ENCODE measurements at places on chromosomes 1 and 21.

- DNase-seq: no peak
Observed at GRCh38 chr1:205972491-205973168, 29.4 kb upstream of the SLC26A9 start.

DNA sequence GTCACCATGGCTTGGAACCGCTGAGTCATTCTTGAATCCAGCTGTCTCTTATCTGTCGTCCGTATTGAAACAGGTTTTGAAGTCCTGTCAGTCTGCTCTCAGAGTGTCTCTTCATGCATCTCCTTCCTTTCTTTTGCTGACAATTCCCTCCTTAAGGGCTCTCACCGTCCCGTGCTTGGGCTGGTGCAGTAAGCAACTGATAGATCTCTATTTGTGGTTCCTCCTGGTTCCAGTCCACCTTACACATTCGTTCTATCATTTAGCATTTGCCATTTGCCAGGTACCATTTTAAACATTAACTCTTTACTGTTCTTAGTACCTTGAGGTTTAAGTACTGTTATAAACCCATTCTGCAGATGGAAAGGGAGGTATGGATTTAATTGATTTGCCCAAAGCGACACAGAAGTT lies 88.9 kb downstream of the DYRK1A start:
- DNase-seq: no peak

- DNase-seq: no peak
Observed at GRCh38 chr1:183884526-183884925, 79.6 kb downstream of the RGL1 start.

DNA sequence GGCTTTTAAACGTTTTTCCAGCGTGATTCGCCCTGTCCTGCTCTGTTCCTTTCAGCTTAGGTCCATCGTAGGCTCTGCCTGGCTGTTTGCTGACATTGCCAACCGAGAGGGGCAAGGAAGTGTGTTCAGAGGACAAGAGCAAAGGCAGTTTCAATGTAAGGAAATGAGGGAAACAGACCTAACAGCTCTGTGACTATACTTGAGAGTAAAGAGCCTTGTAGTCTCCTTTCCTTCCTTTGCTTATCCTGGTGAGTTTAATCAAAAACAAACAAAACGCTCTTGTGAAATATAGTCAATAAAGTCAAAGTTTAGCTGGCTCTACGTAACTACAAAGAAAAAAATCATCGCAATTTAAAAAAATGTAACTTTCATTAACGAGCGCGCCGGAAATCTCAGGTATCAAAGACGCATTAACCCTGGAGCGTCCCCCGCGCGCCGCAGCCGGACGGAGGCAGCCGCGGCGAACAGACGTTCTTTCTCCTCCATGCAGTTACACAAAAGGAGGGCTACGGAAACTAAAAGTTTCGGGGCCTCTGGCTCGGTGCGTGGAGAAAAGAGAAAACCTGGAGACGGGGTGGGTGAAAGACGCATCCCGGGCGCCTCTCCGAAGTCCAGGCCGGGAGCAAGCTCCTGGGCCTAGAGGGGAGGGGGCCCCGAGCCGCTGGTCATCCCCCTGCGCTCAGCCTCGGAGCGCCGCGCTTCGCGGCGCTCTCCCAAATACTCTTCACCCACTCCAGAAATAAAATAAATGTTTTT lies 617 bp upstream of the ADGRL2 start:
- peak; percentile 69 for DNase-seq

DNA sequence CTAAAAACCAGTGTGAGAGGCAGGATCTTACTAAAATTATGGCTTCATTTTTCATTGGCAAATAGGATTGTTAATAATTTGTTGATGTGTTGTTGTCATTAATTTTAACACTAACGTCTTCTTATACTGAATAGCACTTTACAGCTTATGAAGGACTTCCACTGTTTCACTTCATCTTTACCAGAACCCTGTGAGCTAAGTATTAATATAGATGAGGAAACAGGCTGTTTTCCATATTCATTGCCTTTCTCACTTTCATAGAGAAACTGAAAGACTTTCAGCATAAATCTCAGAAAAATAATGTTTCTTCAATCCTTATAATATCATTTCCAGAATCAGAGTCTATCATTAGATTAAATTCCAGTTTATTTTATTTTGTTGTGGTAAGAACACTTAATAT lies 8.5 kb downstream of the MAP10 start:
- DNase-seq: no peak

DNA sequence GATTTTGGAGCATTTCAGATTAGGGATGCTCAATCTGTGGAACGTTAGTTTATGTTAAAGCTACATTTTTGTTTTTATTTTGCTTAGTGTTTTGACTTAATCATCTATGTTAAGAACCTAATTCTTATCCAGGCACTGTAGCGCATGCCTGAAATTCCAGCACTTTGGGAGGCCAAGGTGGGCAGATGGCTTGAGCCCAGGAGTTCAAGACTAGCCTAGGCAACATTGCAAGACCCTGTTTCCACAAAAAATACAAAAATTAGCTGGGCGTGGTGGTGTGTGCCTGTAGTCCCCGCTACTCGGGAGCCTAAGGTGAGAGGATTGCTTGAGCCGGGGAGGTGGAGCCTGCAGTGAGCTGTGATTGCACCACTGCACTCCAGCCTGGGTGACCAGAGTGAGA lies 23.4 kb downstream of the FNBP1L start:
- no peak for DNase-seq

DNA sequence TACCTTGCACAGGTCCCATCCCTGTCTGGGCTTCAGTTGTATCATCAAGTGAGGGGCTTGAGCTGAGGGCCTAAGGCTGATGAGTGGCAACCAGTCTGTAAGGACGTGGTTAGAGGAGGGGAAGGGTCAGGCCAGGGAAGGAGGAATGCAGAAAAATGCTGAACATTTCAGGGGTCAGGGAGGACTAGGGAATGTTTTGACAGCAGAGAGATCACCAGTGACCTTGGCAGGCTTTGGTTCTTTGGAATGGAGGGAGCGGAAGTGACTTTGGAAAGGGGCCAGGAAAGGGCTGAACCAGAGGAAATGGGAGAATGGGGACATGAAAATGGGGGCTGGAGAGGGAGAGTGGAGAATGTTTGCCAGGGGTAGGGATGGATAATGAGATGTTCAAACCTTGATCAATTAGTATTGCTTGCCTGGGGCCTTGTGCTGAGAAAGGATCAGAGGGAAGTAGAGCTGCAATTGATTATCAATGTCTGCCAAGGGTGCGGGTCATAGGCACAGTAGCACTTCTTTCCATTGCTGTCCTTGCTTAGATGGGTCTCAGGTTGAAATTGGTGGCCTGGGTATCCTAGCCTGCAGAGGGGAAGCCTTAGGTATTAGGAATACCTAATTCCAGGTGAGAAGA lies 7.4 kb downstream of the LDLRAP1 start:
- no peak for DNase-seq

GRCh38 chr1:159916242-159917051 lies 8.9 kb downstream of the TAGLN2 start:
- DNase-seq: peak; percentile 30

GRCh38 chr1:183812686-183813569 lies 8.0 kb downstream of the RGL1 start:
- DNase-seq: no peak

DNA sequence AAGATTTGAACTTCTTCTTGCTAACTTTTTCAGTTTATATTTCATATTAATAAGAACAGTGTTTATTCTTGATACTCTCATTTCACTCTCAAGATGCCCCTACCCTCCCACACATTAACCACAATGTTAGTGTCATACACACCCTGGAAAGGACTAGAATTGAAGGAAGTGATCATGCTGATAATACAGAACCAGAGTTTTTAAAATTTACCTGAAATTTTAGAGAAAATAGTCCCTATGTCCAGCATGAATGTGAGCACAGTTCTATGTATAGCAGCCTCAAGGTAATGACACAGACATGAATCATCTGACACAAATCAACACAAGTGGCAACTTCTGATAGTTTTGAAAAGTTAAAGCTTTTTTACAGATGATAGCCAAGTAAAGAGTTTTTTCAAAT lies 26.0 kb downstream of the RGS1 start:
- no peak for DNase-seq

GRCh38 chr1:236821091-236821627 lies 26.1 kb downstream of the MTR start:
- DNase-seq: no peak

- DNase-seq: no peak
Observed at GRCh38 chr1:41846625-41847405, 71.9 kb downstream of the HIVEP3 start.

DNA sequence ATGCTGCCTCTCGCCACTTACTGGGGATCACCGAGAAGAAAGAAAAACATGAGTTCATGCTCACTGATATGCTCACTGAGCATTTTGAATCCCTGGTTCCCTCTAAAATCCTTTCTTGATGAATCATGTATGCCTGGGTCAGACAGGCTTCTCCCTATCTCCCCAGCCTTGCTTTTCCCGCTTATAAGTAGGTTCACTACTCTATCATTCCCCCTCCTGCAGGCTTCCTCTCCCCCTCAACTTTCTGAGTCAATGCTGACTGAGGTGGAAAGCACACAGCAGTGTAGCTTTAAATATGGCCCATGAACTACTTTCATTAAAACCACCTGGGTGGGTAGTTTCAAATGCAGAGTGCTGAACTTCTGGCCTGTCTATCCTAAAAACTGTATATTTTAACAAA lies 41.7 kb downstream of the FMO4 start:
- no peak for DNase-seq

DNA sequence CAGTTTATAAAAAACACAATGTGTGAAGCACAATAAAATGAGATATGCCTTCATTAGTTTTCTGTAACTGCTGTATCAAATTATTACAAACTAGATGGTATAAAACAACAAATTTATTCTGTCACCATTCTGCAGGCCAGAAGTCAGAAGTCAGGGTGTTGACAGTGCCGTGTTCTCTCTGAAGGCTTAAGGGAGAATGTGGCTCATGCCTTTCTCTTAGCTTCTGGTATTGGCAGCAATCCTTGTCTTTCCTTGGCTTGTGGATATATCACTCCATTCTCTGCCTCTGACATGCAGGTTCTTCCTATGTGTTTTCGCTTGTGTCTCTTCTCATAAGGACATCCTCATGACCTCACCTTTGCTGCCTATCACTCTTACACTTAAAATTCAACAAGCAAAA lies 10.1 kb downstream of the NEK7 start:
- DNase-seq: no peak

GRCh38 chr1:151513626-151514121 lies 2.5 kb downstream of the CGN start:
- no peak for DNase-seq

DNA sequence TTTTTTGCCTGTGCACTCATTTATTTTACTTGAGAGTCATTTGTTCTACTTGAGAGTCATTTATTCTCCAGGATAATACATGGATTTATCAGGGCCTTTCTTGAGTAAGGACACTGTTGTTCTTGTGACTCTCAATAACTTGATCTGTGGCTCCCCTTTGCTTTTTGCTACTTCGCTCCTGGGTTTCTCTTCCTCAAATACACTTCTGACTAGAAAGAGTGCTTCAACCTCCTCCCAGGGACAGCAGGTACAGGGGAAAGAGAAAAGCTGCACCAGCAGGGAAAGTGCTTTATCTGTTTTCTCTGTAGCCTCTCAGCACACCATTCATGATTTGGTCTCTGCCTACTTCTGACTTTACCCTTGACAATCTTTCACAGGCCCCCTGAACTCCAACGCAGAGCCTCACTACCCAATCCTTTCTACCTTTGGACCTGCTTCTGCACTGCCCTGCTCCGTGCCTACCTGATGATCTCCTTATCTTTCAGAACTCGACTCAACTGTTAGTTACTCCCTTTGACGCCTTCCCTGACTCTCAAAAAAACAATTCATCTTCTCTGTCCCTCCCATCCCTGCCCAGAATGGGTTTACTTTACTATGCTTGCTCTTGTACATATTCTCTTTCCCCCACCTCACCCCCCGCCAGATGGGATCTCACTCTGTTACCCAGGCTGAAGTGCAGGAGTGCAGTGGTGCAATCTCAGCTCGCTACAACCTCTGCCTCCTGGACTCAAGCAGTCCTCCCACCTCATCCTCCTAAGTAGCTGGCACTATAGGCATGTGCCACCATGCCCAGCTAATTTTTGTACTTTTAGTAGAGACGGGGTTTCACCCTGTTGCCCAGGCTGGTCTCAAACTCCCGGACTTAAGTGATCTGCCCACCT lies 15.6 kb upstream of the PIGM start:
- no peak for DNase-seq

GRCh38 chr1:67228791-67229190 lies 62.5 kb downstream of the IL23R start:
- DNase-seq: no peak

GRCh38 chr21:36759348-36760083 lies 60.6 kb downstream of the SIM2 start:
- no peak for DNase-seq

DNA sequence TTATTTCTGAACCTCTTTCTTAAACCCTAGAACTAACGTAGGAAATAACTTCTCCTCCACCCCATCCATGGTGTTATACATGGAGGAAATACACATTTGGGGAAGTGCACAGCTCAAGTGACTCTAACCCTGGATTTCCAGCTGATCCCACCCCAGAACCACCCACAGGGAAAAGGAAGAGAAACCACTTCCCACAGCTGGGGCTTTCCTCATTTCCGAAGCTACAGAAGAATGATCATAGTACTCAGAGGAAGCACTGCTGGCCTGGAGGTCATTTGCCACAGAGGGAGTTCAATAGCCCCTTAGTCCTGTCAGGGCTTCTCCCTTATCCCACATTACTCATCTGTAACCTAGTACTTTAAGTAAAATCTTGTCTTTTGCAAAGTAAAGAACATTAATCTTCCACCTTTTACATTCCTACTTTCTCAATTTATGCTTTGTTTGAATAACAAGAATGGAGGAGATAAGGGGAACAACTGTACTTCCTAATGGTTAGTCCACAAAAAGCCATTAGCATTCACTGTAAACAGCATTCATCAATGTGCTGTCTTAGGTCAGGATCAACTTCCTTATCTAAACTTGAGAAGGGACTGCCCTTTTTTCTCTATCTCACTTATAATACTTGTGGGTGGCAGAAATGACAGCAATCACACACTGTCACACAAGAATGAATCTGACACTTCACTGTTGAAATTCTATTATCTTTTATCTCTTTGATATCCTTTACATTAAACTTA lies 63.0 kb upstream of the RGS1 start:
- no peak for DNase-seq

DNA sequence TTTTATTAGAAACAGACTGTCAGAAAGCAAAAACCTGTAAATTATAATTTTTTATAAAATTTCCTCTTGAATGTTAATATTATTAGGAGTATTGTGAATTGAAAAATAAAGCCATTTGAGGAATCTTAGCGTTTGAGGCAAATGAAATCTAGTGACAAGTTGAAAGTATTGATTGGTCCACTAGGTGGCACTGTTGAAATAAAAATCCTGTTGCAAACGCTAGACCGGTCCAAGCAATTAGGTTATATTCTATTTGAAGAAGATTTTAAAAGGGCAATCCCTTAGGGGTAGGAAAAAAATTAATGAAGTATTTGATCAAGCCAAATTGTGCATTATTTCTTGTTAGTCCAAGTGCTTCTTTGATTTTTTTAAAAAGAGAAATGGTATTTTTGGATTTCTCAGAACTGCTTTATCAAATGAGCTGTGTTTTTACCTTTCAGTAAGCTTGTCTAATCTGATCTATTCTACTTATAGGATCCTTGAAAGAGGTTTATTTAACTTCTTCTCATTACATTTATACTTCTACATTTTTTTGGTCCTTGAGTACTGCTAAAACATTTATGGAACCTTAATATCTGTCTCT lies 57.7 kb downstream of the ATG4C start:
- DNase-seq: peak; percentile 78

Data from NCI-H1694 treated with DMSO at 0.1 percent for 48 hours (cell line).